ENCODE measurements at places on chromosomes 11 and 22. TPM values are rescaled to one million over a fixed set of nuclear protein-coding genes. Genes with fewer than 3 reads are reported as not detected.

- H3K4me3 ChIP-seq: no peak overlapping the region
- no peaks in the 10 kb centered on the region for H3K4me1 ChIP-seq
- no peak overlapping the region for H3K27ac ChIP-seq
- no peaks in the 10 kb centered on the region for H3K36me3 ChIP-seq
- H3K27me3 ChIP-seq: no peaks in the 10 kb centered on the region
Observed at GRCh38 chr11:91653079-91653754, 571.4 kb upstream of the FAT3 start.

- peak overlapping the region; percentile 92 for H3K27ac ChIP-seq
- H3K36me3 ChIP-seq: no peaks in the 10 kb centered on the region
- peaks cover 11% of the 10 kb centered on the region for H3K4me1 ChIP-seq
- peak overlapping the region; percentile 90 for H3K4me3 ChIP-seq
Observed at GRCh38 chr11:66287889-66288670, 863 bp downstream of the YIF1A start.

CTTN gene
- total RNA-seq: 302 TPM

RAG1 gene
- total RNA-seq: 0.47 TPM

Measured in colonic mucosa (tissue), 4 donors.